Daoy (cell line): ENCODE measurements at places on chromosomes 6 and 20. TPM values are rescaled to one million over a fixed set of nuclear protein-coding genes. Genes with fewer than 3 reads are reported as not detected.

DNA sequence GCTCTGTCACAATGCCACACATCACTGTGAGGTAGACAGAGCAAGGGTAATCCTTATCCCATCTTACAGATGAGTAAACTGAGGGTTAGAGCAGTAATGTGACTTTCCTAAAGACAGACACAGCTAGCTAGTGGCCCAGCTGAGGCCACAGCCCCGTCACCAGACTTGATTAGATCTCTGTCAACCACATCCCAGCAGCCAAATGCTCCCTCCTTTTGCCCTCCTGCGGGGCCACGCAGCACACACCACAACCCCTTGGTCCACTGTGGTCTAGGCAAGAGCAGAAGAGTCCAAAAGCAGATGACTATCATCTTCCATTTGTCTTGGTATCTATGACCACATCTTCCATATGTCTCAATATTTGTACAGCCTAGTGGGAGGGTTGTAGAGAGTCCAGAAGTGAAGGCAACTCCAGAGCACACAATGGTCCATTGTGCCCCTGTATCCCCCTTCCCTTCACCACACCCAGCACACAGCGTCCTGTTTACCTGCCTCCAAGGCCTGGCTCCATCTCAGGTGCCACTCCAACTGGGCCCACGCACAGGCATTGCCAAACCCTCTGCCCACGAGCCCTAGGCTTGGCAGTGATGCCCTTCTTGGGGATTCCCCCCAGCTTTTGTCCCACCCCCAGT, 47.1 kb upstream of the FOXP4 start:
- no peak for DNase-seq

- no peak for DNase-seq
These were observed 34.9 kb downstream of the FOXC1 start for GRCh38 chr6:1644516-1645060.

DNA sequence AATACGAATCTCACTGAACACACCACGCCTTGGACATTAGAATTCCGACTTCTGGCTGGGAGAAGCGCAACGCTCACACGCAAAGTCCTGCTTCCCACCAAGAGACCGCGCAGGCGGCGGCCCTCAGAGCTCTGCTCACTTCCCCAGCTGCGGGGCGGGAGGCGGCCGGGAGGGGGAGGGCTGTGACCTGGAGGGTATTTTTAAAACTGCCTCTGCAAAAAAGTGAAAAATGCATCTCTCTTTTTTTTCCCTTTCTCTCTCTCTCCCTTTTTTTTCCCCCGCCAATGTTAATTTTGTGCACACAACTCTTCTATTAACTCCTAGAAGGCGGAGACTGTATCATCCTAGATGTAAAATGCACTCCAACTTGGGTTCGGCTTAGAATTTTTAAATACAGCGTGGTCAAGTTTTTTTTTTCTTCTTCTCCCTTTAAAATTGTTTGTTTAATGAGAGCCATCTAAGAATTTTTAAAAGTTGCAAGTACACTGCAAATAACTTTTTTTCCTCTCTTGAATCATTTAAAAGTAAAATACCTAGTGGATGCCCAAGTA, 66.4 kb downstream of the STX11 start:
- DNase-seq: no peak

DNA sequence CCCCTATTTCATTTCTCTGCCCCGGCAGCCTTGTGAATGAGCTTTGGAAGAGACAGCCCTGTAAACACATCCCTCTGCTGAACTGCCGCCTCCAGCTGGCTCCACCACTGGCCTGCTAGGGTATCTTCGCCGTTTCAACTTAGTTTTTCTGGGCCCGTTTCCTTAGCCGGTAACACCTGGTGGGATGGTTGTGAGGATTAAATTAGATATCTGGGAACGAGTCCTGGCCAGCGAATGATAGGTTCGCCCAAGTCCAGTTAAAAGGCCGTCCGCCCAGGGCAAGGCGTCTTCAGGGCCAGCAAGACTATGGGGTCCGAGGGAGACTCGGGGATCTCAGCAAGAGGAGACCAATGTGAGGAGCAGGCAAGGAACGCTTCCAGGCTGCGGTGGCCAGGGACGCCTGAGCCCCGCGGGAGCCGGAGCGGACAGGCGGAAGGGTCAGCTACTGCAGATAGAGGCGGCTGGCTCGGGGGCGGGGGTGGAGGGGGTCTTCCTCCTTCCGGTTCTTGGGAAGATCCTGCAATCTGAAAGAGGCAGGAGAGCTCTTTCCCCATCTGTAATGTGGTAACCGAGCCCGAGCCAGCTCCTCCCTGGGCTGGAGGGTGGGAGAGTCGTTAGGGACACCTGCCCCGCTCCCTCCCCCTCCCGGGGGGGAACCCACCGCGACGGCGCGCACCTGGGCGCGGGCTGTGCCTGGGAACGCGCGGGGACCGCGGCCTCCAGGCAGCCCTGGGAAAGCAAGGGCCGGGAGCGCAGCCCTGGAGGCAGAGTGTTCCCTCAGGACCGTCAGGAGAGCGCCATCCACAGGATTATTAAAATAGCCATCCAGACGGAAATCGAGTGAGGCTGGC, 4.5 kb upstream of the PTCRA start:
- DNase-seq: no peak

The LY6G6D gene
- total RNA-seq: not detected in 2 replicates

The NKAIN4 gene
- total RNA-seq: 10.6 and 12.9 TPM in 2 replicates

- DNase-seq: no peak
These were observed 440.1 kb upstream of the ADGRB3 start for GRCh38 chr6:68194846-68195478.

GRCh38 chr6:154506582-154506981, 3.9 kb downstream of the CNKSR3 start:
- DNase-seq: no peak

DNA sequence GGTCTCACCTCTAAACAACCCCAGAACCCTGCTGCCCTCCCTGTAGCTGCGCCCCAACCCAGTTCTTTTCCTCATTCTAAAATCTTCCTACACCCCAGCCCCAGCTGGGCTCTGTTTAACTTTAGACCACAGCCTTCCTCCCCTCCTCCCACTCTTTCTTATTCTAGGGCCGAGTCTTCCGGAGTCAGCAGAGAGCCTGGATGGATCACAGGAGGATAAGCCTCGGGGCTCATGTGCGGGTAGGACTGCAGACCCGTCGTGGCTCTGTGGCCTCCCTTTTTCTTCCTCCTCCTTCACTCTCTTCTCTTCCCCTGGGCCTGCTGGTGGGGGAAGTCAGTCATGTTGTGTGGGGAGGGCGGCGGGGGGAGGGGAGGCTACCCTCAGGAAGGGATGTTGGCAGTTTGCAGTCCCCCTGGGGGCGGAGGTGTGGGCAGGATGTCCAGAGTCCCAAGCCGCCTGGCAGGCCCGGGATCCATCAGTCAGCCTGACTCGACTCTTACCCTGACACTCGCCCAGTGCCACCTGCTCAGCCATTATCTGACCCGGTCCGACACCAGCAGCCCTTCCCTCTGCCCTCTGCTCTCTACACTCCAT, 8.1 kb downstream of the CAPN11 start:
- DNase-seq: no peak

The HMGCLL1 gene
- not detected in 2 replicates for total RNA-seq

DNA sequence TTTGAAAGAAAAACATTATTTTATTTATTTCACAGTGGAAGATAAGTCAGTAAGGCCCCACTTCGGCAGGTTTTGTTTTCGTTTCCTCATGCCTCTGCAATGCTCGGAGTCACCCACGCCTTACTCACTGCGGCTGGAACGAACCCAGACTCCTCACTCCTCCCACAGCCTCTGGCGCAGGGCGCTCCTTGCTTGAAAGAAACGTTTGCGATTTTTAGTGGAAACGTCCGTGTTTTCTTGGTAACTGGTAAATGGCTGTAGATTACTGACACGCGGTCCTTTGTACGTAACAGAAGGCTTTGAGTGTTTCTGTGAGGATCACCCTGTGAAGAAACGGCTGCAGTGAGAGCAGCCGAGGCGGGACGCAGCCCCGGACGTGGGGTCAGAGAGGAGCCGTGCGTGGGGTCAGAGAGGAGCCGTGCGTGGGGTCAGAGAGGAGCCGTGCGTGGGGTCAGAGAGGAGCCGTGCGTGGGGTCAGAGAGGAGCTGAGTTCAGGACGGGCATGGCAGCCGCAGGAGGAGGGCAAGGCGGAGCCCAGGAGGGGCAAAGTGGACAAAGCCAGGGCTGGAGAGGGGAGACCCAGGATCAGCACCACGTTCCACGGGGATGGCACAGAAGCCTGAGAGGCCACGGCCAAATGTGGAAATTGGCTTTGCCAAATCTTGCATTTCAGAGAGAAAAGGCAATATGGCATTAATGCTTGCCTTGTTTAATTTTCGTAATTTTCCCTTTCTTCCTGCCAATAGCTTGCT, 198.6 kb upstream of the THBS2 start:
- peak; percentile 92 for DNase-seq

The SLC52A3 gene
- total RNA-seq: 3.0 and 3.6 TPM in 2 replicates

- DNase-seq: peak; percentile 26
These were observed 45.8 kb downstream of the GINS1 start for GRCh38 chr20:25453035-25453810.

- peak; percentile 2 for DNase-seq
These were observed 279.7 kb downstream of the RNGTT start for GRCh38 chr6:88683734-88684133.

GRCh38 chr20:4040283-4041179, 25.2 kb upstream of the RNF24 start:
- DNase-seq: no peak

The DUSP15 gene
- total RNA-seq: 1.9 and 4.2 TPM in 2 replicates

- peak; percentile 27 for DNase-seq
These were observed 40.4 kb upstream of the ZMYND8 start for GRCh38 chr20:47396762-47397476.

GRCh38 chr6:48475275-48475674, 364.3 kb upstream of the PTCHD4 start:
- no peak for DNase-seq
